ENCODE measurements at places on chromosomes 16 and 17.

GRCh38 chr17:58630883-58631522, 60.8 kb downstream of the TEX14 start:
- no peaks in the 10 kb centered on the region for H3K4me1 ChIP-seq
- no peak for DNase-seq
- H3K4me3 ChIP-seq, result no peak overlapping the region

GRCh38 chr17:49239963-49240362, 9.4 kb upstream of the PHOSPHO1 start:
- H3K27me3 ChIP-seq, result peaks cover 11% of the 10 kb centered on the region
- H3K36me3 ChIP-seq, result no peaks in the 10 kb centered on the region
- no peak overlapping the region for H3K27ac ChIP-seq

GRCh38 chr16:56630134-56630533, 2.3 kb upstream of the MT1M start:
- no peak overlapping the region for H3K27ac ChIP-seq
- peaks cover 40% of the 10 kb centered on the region for H3K27me3 ChIP-seq
- H3K4me3 ChIP-seq, result no peak overlapping the region
- DNase-seq, result no peak
- peaks cover 28% of the 10 kb centered on the region for H3K4me1 ChIP-seq
- no peaks in the 10 kb centered on the region for H3K36me3 ChIP-seq

- peaks cover 18% of the 10 kb centered on the region for H3K36me3 ChIP-seq
- H3K4me3 ChIP-seq, result peak overlapping the region; percentile 90
- peaks cover 13% of the 10 kb centered on the region for H3K4me1 ChIP-seq
- DNase-seq, result no peak
Measured at GRCh38 chr17:30290696-30291542, 825 bp downstream of the BLMH start.

DNA sequence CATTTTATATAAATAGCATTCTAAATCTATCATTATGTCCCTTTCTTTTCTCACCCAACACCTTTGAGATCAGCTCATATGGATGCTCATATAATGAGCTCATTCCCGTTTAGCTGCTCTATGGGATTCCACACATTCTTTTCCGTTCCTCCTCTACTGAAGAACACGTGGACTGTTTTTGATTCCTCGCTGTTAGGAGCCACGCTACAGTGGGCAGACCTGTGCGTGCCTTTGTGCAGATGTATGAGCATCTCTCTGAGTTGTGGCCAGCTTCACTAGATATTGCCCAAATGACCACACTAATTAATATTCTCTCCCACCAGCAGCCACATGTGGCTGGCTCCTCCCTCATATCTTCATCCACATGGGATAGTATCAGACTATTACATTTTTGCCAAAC, 6.0 kb upstream of the TNFRSF13B start:
- DNase-seq, result peak; percentile 82
- H3K36me3 ChIP-seq, result no peaks in the 10 kb centered on the region
- no peak overlapping the region for H3K4me3 ChIP-seq
- no peak overlapping the region for H3K27ac ChIP-seq
- H3K4me1 ChIP-seq, result peaks cover 5% of the 10 kb centered on the region

DNA sequence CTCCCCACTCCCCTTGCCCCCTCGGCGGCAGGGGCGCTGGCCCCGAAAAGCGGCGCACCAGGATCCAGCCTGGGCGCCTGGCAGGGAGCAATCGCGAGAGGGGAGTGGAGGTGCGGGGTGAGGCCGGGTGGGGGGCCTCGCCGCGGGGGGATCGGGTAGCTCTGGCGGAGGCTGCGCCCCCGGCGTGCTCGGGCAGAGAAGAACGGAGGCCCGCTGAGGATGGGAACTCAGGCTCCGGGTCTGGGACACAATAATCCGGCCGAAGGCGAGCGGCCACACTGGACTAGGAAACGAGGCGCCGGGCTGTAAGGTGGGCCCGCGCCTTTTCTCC, 721 bp upstream of the PCGF2 start:
- H3K4me3 ChIP-seq, result peak overlapping the region; percentile 61
- no peaks in the 10 kb centered on the region for H3K27me3 ChIP-seq
- H3K4me1 ChIP-seq, result peaks cover 43% of the 10 kb centered on the region
- peak overlapping the region; percentile 16 for H3K27ac ChIP-seq
- no peak for DNase-seq
- no peaks in the 10 kb centered on the region for H3K36me3 ChIP-seq

DNA sequence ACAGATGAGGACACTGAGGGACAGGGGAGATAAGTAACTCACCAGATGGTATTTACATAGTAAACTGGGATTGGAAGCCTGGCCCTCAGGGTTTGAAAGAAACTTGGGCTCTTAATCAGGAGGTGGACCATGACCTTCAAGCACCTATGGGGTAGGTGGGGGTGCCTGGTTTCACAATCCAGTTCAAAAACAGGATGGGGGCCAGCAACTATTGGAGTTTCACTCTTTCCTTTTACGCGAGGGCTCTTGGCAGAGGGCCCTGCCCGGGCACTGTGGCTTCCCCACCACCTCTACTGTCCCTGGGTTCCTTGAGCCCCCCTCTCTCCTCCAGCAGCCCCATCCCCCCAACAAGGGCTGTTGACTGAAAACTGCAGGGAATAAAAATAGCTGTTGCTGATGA, 11.3 kb upstream of the PRR29 start:
- DNase-seq, result no peak
- H3K36me3 ChIP-seq, result no peaks in the 10 kb centered on the region
- H3K4me1 ChIP-seq, result peaks cover 6% of the 10 kb centered on the region
